ENCODE measurements at places on chromosomes 11 and 22.

DNA sequence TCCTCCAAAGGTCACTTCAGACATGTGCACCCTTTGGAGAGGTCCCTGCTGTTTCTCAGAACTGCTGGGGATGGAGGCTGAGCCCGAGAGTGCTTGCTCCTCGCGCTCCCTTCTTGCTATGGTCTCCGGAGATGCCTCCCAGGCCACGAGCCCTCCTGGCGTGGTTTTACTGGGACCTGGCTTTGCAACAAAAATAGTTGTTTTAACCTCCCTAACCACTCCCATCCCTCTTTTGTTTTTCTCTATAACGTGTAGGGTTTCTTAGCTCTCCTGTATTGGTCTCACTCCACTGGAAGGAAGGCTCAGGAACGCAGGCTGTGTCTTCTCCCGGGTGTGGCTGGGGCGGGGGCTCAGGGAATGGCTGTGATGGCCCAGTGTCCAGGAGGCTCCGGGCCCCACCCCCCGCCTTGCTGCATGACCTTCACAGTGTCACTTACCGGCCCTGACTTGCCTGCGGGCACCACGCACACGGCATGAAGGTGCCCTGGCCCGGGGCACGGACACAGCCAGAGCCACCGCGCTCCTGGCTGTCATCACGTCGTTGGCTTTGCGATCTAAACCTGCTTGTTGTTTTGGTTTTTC lies 5.6 kb downstream of the PTDSS2 start:
- DNase-seq, result no peak

- DNase-seq, result no peak
Measured at GRCh38 chr22:17268501-17269223, 49.4 kb upstream of the ADA2 start.

DNA sequence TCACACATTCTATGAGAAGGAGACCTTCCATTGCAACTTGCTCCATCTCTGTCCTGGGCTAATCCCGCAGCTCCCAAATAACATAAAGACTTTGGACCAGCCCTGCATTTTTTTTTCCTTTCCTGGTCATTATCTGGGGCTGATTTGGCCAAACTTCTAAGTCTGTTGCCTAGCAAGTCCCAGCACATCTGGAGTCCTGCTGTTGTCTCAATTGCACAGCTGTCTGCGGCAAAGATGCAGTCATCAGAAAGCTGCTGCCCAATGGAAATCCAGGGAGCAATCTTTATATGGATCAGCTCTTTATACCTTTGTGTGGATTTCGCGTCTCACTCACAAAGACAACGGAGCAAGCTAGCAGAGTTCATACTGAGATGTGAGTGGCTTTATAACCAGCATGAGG lies 105.9 kb downstream of the NXPE2 start:
- DNase-seq, result no peak

GRCh38 chr11:76662656-76663485 lies 7.7 kb downstream of the LRRC32 start:
- DNase-seq, result no peak

DNA sequence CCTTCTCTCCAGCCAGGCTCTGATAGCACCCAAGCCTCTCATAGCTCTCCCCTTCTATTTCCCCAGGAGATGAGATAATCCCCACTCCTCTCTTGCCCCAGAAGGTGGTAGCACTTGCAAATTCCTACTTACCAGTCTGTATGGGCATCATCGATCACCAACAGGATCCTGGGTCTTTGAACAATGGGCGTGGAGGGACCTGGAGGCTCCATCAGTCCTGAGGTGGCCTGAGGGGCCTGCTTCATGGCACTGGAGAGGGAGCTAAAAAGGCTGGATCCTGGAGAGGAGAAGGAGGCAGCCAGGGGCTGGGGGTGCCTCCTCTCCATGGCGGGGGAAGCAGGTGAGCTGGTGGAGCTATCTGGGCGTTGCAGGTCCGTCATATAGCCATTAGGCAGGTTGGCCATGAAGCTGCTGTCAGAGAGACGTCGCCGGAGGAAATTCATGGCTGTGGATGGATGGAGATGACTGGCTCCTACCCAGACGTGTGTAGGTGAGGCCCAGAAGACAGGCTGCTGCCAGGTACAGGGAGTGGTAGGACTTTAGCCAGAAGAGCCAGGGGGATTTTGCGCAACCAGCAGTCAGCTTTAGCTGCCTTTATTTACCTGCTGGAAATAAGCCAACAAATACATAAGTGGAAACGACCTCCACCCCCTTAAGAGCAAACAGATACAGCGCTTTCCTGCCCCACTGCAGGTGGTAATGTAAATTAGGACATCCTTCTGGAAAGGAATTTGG lies 51.8 kb downstream of the SYN3 start:
- DNase-seq, result no peak

DNA sequence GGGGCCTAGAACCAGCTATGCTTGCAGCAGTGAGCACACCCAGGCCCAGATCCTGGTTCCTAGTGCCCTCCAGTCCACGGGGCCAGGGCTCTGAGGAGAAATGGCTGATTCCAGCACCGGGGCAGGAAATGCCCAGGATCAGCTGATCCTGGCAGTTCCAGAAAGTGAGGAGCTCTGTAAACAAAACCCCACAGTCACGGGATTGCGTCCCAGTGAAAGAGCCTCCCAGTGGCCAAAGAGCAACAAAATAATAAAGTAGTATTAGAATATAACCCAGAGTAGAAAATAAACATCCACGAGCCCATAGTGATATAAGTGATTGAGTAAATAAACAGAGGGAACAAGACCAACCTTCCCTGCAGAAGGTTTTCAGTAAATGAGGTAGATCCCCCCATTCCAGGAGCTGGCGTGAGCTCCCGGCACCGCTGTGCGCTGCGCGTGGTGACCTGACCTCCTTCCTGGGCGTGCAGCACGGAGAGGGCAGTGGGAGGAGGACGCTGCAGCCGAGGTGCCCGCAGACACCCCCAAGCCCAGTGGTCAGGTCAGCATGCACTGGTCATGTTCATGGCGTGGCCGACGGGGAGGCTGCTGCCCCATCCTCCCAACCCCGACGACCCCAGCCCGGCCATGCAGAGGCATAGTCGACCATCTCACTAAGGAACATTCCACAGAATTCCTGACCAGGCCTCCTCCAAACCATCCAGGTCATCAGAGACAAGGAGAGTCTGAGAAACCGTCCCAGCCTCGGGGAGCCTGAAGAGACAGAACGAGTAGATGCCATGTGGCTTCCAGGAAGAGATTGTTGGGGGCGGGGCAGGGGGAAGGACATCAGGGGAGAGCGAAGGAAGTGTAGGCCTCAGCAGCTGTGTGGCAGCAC lies 19.8 kb downstream of the PTDSS2 start:
- no peak for DNase-seq

DNA sequence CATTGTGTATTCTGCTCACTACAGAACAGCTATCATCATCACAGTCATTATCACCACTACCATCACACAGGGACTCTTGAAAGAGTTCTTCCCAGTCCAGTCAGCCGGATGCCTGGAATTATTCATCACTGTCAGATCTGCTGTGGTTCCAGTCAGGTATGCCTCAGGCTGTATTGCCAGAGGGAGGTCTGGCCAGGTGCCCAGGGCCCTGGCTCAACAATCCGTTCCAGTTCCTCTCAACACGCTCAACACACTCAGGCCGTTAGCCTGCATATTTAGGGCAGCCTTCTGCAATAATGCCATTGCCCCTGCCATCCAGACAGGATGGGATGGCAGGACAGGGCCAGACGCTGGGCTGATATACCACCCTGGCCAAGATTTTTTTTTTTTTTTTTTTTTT lies 28.6 kb upstream of the RASL10A start:
- DNase-seq, result no peak

DNA sequence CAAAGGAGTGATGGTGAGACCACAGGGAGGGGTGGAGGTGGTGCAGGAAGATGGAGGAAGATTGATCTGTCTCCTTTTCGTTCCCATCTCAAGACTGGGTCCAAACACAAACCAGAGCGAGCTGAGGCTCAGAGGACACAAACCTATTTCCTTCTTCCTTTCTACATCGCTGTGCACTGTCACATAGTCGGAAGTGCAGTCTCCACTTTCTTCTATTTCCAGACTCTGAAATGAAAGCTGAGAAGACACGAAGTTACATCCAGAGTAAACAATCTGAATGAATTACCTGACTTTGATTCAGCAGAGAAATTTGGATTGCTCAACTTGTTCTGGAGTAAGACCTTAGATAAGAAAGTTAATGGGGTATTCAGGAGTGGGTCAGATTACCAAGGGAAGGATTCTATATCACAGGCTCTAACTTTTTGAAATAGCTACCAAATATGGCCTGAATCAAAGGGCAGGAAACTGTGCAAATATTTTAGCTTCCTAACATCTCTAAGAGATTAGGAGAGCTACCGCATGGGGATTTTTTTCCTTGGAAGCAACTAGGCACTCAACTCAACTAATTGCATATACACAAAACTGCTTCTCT lies 14.4 kb downstream of the OVCH2 start:
- no peak for DNase-seq

DNA sequence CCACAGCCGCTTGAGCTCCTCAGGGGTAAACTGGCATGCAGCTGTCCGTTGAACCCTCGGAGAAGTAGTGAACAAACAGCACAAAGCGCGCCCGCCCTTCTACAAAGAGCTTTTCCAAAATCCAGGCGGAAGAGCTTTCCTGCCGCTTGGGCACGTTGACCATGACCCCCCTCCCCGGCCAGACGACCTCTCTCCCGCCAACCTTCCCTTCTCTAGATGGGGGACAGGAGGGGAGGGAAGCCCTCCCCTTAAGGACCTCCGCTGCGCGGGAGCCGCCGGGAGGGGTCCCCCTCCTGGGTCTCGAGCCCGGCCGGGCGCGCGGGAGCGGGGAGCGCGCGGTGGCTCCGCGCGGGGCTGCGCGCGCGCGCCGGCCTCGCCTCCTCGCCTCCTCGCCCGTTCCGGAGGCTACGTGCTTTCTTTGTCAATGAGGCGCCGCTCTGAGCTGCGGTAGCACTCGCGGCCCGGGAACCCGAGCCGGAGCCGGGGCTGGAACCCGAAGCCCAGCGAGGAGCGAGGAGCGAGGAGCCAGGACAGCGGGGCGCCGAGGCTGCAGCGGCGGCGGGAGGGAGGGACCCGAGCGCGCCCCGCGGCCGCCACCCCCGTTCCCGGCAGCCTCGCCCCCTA lies 118.6 kb downstream of the HIPK3 start:
- DNase-seq, result no peak

DNA sequence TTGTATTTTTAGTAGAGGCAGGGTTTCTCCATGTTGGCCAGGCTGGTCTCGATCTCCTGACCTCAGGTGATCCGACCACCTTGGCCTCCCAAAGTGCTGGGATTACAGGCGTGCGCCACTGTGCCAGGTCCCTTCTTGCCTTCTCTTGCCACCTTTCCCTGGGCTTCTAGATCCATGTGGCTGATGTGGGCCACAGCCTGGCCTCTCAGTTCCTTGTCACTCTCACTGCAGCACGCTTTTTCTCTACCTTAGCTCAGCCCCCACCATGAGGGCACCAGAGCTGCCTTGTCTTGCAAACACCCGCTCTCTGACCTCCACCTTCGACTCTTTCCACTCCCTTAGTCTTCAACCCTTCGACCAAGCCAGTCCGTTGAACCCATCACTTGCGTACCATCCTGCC lies 7.5 kb downstream of the CAPN1 start:
- DNase-seq, result no peak

- DNase-seq, result no peak
Measured at GRCh38 chr11:44066732-44067141, 667 bp downstream of the ACCS start.

DNA sequence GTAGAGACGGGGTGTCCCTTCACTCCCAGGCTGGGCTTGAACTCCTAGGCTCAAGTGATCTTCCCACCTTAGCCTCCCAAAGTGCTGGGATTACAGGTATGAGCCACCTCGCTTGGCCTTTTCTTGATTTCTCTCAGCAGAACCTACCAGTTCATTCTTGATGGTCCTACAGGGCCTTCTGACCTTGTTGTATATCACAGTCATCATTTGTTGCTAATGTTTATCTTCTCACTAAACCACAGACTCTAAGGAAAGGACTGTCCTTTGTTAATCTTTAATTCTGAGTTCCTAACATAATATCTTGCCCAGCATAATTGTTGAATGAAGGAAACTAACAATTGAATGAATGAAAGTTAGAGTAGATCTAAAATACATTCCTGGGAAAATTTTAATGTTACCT lies 22.0 kb upstream of the ZC3H12C start:
- no peak for DNase-seq

GRCh38 chr11:129911298-129911697 lies 15.9 kb upstream of the NFRKB start:
- DNase-seq, result no peak

GRCh38 chr11:9972989-9973388 lies 309.1 kb downstream of the SWAP70 start:
- DNase-seq, result peak; percentile 5

- no peak for DNase-seq
Measured at GRCh38 chr11:88507771-88508417, 170.4 kb upstream of the CTSC start.

- DNase-seq, result no peak
Measured at GRCh38 chr11:117435326-117435725, 107.7 kb downstream of the CEP164 start.

GRCh38 chr11:65436412-65437032 lies 13.9 kb downstream of the NEAT1 start:
- no peak for DNase-seq

- DNase-seq, result no peak
Measured at GRCh38 chr11:107078375-107078774, 60.1 kb upstream of the GUCY1A2 start.

GRCh38 chr11:124639186-124639585 lies 16.5 kb downstream of the TBRG1 start:
- DNase-seq, result no peak

DNA sequence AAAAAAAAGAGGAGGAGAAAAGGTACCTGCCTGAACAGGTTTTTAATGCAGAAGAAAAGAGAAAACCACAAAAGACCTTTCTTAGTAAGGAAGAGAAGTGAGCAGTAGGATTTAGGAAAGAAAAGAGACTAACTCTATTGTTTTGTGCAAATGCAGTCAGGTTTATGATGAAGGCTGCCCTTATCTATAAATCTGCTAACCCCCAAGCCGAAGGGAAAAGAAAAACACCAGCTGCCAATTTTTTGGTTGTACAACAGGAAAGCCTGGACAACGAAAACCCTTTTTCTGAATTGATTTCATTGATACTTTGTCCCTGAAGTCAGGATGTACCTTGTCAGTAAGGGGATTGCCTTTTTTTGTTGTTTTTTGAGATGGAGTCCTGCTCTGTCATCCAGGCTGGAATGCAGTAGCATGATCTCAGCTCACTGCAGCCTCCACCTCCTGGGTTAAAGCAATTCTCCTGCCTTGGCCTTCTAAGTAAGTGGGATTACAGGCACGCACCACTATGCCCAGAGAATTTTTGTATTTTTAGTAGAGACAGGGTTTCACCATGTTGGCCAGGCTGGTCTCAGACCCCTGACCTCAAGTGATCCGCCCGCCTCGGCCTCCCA lies 21.2 kb downstream of the POLD4 start:
- DNase-seq, result no peak

DNA sequence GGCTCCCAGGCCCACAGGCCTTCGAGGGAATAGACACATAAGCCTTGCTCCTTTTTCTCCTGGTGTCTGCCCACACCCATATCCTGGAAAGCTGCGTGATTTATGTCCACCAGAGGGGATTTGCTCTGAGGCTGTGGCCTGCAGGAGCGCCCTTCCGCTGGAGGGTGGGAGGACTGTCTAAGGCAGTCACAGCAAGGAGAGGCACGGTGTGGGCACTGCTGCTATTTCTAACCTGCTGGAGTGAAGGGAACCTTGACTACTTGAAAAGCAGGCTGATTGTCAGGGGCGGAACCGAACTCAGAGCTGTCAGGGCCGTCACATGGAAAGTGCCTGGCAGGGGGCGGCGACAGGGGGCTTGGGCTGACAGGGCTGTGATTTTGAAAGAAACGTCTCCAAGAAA lies 3.7 kb downstream of the UPB1 start:
- DNase-seq, result no peak

GRCh38 chr11:35036639-35037038 lies 102.3 kb upstream of the CD44 start:
- DNase-seq, result no peak

GRCh38 chr11:74532501-74533246 lies 39.1 kb upstream of the LIPT2 start:
- no peak for DNase-seq

Data from activated T-cell treated with anti-CD3 and anti-CD28 coated beads for 24 hours (primary cell).